ENCODE measurements at places on chromosomes 1 and 21.

GRCh38 chr1:208919371-208919770 is 664.1 kb upstream of the CAMK1G start:
- DNase-seq: no peak

DNA sequence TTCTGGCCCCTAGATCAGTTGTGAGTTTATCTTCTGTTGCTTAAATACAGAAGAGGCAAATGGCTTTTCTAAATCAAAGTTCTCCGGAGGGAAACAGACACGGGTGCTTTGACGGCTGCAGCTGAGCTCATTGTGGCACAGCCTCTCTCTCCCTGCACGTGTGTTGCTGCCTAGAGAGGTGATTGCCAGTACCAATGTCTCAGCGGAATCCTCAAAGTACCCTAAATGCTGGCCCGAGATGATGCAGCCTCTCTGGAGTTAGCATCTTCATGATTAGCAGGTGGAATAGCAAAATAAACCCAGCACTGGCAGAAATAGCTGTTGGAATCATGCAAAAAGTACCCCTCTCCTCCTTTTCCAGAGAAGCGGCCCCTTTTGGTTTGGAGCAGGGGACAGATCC is 192.2 kb downstream of the PRDM2 start:
- no peak for DNase-seq

DNA sequence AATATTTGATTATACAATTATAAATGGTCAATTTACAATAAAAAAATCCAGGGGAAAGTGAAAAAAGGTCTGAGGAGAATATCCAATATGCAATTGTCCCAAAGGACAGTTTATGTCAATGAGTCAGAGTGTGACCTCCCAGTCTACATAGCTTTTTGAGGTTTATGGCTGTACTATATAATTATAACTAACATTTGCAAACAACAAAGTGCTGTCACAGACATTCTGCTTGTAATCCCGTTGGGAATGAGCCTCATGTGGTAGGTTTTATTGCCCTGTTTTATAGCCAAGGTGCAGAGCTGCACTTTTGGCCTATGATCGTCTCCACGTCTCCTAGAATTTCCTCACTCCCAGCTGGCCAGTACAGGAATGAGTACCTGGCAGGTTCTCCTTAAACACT is 103.8 kb downstream of the ADSS2 start:
- peak; percentile 12 for DNase-seq

DNA sequence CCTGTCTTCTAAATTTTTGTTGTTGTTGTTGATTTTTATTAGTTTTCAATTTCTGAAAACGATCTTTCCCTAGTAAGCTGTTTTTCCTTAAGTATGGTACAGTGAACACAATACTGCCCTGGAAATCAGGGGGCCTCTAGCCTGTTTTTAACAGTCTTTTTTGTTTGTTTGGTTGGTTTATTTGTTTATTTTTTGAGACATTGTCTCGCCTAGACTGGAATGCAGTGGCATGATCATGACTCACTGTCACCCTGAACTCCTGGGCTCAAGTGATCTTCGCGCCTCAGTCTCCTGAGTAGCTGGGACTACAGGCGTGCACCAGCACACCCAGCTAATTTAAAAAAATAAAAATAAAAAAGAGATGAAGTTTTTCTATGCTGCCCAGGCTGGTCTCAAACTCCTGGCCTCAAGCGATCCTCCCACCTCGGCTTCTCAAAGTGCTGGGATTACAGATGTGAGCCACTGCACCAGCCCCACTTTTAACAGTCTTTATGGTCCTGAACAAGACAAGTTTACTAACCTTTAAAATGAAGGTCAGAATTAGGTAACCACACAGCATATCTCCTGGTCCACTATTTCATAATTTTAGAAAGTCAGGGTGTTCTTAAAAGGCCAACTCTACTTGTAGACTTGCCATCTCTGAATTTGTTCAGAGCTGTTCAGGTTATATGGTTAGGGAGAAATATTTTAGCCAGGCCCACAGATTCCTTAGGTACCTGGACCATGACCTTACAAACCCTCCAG is 35.4 kb downstream of the TBCE start:
- DNase-seq: no peak

DNA sequence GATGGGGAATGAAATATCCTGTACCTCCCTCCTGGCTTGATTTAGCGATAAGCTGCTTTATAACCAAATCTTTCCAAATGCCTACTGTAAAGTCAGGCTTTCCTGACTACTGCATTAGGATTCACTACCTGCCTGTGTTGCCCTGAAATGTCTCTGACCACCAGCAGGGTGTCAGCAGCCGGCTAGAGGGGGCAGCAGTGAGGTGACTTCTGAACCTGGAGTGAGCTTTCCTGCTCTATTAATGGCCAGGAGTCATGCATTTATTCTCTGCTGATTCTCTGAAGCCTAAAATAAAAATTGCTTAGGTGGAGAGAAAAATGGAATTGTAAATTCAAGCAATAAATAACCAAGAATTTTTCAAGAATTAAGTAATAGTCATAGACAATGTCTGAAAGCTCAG is 2.5 kb downstream of the BACE2 start:
- no peak for DNase-seq

- DNase-seq: no peak
Measured at GRCh38 chr1:164311377-164311776, 247.6 kb upstream of the PBX1 start.

DNA sequence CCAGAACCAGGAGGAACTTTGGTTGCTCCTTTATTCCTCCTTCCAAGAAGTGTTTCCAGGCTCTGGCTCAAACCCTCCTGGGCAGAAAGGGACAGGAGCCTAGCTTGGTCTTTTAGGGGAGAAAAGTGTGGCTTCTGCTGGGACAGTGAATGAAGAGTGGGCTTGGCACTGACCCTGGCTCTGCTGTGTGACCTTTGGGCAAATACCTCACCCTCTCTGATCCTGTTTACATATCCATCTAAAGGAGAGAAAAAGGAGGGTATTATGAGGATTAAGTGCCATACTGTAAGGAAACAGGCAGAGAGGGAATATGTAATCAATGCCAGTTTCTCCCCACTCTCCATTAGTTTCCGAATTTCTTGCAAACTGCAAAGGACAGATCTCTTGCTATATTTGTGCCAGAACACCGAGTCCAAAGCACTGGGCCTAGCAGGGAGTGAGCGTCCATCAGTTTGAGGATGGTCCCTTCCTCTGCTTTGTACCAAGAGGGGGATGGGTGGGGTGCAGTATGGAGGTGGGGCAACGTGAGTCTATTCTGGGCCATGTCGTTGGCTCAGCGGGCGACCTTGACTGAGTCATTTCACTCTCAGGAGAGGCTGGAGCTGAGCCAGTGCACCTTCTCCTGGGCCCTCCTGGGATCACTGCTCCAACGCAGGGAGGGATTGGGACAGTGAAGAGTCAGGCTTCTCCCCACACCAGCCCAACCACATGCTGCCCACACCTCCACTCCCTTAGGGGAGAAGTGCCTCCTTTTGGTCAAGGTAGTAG is 38.4 kb downstream of the IGSF21 start:
- no peak for DNase-seq

- no peak for DNase-seq
Measured at GRCh38 chr1:57671750-57672149, 247.9 kb upstream of the DAB1 start.

DNA sequence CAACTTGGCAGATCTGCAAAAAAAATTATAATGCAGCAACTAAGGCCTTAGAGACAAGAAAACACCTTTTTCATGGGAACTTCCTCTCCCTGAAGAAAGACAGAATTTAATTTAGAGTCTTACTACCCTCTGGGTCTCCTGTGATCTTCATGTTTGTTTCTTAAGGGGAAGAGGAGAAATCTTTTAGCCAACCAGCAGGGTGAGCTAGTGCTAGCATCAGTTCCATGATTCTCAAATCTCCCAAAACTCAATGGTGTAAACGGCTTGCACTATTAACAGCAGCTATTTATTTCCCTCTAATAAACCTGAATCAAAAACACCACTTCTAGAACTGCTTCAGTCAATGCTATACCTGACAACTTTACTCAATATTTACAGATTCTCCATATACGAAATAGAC is 3.8 kb downstream of the ZNF644 start:
- no peak for DNase-seq

- DNase-seq: peak; percentile 58
Measured at GRCh38 chr1:113928941-113929749, at the start of gene HIPK1. TSS of gene HIPK1 (plus strand) at chr1:113929324.

DNA sequence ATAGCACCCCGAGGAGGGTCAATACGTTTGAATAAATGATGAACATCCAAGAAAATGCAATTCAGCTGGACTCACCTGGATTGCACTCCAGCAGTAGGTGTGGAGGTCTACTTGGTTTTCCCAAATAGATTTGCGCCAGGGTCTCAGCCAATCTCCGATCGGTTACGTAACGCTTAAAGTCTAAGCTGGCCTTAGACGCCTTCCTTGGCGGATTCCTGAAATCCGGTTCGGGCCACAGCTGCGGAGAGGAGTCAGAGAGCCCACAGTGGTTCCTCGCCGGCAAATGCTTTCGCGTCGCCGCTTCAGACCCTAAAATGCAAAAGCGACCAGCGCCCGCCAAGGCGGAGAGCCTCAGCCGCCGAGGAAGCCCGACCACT is 322 bp downstream of the TFB2M start:
- DNase-seq: no peak

- no peak for DNase-seq
Measured at GRCh38 chr21:29888437-29888836, 51.4 kb downstream of the GRIK1 start.
